Activated CD4-positive, alpha-beta T cell treated with anti-CD3 and anti-CD28 coated beads for 48 hours (primary cell): ENCODE measurements at places on chromosomes 12 and 14.

- DNase-seq = no peak
These were observed 5.5 kb downstream of the SP7 start for GRCh38 chr12:53330671-53331070.

- no peak for DNase-seq
These were observed 104.0 kb downstream of the C14orf39 start for GRCh38 chr14:60381909-60382308.

DNA sequence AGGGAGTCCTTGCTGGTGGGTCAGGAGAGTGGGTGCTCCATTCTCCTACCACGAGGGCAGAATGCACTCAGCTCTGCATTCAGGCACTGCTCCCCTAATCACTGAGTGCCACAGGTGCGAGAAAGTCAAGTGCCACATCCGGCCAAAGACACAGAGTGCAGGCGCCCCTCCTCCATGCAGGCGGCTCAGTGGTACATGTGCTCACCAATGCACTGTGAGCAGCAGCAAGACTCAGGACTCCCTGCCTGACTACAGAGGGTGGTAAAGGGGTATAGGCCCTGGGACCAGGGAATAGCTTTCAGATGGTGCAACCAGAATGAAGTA lies 32.9 kb downstream of the ZFYVE21 start:
- DNase-seq = peak; percentile 66

DNA sequence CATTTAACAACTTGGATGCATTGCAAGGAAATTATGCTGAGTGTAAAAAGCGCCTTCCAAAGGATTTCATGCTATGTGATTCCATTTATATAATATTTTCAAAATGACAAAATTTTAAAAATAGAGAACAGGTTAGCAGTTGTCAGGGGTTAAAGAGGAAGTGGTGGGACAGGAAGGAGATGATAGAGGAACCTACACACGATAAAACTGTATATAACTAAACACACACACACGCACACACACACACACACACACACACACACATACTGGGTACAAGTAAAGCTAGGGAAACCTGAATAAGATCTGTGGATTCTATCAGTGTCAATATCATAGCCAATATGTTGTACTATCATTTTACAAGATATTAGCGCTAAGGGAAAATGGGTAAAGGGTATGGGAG lies 17.2 kb downstream of the TTC9 start:
- no peak for DNase-seq

DNA sequence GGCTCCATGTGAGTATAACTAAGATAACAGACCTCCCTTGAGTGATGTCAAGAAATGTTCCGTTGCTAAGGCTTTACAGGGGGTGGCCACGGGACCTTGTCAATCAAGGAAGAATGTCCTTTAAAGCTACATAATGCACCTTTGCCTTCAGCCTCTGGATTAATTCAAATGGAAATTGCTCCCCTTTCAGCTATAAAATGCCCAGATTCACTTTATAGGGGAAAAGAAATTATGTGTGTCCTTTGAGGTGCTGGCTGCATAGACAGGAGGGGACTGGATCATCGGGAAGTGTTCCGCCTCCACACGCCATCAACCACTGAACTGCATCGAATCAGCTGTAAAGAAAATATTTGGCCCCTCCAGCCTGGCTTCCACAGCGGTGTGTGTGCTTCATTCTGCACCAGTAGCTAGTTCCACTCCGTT lies 415.4 kb downstream of the DPF3 start:
- no peak for DNase-seq

DNA sequence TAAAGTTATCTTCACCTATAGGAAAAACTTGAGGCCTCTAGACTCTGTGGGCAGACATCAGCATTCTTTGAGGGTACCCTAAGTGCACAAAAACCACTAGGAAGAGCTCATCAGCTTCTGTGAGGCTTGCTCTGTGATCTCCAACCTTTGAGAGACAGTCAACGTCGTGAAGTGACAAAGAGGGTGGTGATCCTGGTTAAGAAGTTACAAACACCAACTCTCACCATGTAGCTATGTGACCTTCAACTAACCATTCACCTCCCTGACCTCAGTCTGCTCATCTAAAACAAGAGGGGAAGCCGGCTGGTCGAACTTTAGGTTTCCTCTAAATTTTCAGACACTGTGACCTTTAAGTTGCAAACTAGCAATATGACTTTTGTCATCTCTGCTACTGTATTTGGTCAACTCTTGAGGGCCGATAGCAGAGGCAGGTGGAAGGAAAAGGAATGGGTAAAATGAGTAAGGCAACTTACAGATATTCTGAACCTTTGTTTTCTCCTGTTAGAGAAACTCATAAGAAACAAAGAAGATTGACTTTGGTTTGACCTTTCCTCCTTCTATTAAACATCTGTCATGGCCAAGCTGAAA lies 103.2 kb upstream of the PARP11 start:
- DNase-seq = peak; percentile 51

GRCh38 chr12:131920902-131921840 lies 7.9 kb upstream of the PUS1 start:
- DNase-seq = no peak

DNA sequence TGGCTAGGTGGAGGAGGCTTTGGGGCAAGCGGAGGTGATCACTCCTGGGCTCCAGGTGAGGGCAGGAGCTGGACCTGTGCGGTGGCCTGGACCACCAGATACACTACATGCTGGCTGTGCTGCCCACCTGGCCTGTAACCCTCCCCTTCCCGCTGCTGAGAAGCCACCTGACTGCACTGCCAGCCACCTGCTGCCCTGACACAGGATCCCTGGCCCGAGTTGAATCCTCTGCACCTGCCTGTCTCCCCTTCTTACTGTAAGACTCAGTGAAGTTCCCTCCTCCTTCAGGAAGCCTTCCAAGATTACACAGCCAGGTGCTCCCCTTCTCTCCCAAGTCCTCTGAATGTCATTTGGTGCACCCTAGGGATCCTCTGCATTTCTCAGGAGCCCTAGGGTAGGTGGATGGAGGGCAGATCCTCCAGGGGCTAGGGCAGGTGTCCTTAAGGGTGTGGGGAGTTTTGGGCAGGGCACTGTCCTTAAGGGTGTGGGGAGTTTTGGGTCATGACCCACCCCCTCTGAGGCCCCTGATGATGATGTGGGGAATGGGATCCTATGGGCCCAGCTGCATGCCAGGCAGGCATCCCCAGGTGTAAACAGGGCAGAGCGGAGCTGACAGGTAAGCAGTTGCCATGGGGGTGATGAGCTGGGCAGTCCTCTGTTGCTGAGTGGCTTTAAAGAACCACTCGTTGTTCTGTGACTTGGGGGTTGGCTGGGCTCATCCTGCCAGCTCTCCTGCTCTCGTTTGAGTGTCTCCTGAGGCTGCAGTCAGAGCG lies 6.7 kb upstream of the MTA1 start:
- no peak for DNase-seq

GRCh38 chr12:51721282-51721940 lies 127.1 kb downstream of the FIGNL2 start:
- peak; percentile 74 for DNase-seq

GRCh38 chr14:94918896-94919295 lies 149.0 kb upstream of the GSC start:
- DNase-seq = no peak

DNA sequence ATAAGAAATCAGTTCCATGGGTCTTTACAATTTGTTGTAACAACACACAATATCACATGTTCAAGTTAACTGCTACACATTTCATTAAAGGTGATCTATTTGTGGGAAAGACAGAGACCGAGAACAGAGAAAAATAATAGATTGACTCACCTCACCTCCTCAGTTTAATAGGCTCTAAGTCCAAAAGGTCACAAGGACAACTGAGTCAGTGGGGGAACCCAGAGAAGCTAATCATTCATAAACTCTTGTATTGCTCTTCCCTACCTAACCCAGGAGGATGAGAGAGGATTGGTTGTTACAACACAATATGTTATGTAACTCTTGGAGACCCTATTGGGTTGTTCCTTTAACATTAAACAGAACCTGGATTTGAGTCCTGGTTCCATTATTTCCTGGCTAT lies 72.2 kb upstream of the CRY1 start:
- no peak for DNase-seq

DNA sequence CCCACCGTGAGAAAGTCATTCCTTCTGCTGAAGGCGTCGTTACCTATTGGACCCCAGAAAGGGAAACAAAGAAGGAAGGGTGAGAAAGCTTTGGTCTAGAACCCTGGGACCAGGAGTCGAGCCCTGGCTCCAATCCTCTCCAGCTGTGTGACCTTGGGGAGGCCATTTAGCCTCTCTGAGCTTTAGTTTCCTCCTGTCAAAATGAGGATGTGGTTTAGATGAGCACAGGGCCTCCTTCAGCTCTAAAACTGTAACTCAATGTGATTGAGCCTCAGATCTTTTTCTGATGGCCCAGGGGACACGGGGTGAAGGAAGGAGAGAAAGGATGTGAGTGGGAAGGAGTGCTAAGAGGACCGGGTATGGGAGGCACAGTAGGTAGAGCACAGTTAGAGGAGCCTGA lies 7.7 kb downstream of the JDP2 start:
- DNase-seq = no peak

GRCh38 chr12:11764837-11765236 lies 115.4 kb downstream of the ETV6 start:
- DNase-seq = no peak

DNA sequence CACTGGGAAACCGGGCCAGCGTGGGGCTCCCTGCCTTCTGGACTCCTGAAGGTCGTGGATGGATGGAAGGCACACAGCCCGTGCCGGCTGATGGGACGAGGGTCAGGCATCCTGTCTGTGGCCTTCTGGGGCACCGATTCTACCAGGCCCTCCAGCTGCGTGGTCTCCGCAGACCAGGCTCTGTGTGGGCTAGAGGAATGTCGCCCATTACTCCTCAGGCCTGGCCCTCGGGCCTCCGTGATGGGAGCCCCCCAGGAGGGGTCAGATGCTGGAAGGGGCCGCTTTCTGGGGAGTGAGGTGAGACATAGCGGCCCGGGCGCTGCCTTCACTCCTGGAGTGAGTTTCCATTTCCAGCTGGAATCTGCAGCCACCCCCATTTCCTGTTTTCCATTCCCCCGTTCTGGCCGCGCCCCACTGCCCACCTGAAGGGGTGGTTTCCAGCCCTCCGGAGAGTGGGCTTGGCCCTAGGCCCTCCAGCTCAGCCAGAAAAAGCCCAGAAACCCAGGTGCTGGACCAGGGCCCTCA lies 26.9 kb downstream of the HIP1R start:
- no peak for DNase-seq

GRCh38 chr14:99476864-99477263 lies 3.8 kb downstream of the SETD3 start:
- no peak for DNase-seq

GRCh38 chr14:89674936-89675335 lies 257.9 kb upstream of the FOXN3 start:
- no peak for DNase-seq

GRCh38 chr12:123062681-123063486 lies 82.4 kb downstream of the ARL6IP4 start:
- DNase-seq = no peak

GRCh38 chr14:93200553-93200952 lies 6.3 kb downstream of the GON7 start:
- no peak for DNase-seq

DNA sequence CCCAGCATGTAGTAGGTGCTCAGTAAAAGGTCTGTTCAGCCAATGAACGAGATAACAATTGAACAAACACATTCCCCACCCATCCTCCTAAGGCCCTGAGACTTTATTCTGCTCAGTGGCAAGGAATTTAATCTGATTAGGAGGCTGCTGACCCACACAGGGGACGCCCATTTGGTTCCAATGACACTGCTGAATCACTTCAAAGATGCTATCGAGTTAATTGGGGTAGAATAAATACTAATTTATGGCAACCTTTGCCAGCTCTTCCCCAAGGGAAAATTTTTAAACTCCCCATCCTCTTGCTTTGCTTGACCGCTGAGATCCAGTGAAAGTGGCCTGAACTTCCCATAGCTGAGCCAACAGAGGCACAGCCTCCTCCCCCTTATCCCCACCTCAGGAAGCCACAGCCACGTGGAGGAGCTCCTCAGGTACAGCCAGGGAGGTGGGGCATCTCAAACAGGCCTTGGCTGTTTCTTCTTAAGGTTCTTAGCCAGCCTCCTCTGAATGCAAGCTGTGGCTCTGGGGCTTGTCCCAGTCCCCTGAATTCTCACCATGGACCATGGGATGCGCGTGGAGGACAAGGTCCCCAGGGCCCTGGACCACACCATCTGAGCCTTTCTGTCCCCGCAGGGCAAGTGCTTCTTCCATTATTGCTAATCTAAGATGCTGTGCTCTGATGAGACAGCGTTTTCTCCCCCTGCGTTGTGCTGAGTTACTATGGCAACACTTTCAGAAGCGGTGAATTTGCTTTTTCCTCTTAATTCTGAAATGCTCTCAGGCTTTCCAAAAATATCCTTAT lies 26.7 kb downstream of the C14orf132 start:
- DNase-seq = no peak

GRCh38 chr12:61037792-61038191 lies 1222.4 kb upstream of the USP15 start:
- no peak for DNase-seq

DNA sequence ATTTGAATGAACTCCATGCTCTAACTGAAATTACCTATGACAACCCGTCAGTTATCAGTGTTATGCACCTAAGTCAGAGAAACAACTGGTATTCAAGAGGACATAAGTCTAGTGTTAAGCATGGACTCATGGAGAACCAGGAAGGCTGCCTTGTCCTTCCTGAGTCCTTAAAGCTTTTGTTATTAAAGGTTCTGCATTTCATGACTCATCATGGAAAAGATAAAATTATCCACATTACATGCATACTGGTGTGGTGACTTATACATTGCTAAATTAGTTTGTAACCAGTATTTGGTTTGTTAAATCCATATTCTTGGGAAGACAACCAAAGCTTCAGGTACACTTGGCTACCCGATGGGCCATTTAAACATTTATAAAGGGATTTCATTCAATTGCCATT lies 6.5 kb upstream of the OR4E1 start:
- no peak for DNase-seq

DNA sequence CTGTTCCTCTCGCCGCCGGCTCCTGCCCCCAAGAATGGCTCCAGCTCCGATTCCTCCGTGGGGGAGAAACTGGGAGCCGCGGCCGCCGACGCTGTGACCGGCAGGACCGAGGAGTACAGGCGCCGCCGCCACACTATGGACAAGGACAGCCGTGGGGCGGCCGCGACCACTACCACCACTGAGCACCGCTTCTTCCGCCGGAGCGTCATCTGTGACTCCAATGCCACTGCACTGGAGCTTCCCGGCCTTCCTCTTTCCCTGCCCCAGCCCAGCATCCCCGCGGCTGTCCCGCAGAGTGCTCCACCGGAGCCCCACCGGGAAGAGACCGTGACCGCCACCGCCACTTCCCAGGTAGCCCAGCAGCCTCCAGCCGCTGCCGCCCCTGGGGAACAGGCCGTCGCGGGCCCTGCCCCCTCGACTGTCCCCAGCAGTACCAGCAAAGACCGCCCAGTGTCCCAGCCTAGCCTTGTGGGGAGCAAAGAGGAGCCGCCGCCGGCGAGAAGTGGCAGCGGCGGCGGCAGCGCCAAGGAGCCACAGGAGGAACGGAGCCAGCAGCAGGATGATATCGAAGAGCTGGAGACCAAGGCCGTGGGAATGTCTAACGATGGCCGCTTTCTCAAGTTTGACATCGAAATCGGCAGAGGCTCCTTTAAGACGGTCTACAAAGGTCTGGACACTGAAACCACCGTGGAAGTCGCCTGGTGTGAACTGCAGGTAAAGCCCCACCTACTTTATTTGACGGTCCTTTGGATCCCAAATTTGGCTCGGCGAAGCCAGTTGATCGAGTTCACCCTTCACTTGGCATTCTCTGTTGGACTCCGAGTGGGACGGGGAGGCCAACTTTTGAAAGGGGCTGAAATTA lies 1.5 kb downstream of the WNK1 start:
- DNase-seq = peak; percentile 68

- DNase-seq = no peak
These were observed 67.3 kb upstream of the KCNH3 start for GRCh38 chr12:49471557-49471956.
